ENCODE measurements at places on chromosomes 13 and 19.

- no peak for DNase-seq
These were observed 32.5 kb downstream of the CERS4 start for GRCh38 chr19:8241646-8242045.

- peak; percentile 75 for DNase-seq
These were observed 12.1 kb upstream of the ZSCAN1 start for GRCh38 chr19:58021541-58022282.

DNA sequence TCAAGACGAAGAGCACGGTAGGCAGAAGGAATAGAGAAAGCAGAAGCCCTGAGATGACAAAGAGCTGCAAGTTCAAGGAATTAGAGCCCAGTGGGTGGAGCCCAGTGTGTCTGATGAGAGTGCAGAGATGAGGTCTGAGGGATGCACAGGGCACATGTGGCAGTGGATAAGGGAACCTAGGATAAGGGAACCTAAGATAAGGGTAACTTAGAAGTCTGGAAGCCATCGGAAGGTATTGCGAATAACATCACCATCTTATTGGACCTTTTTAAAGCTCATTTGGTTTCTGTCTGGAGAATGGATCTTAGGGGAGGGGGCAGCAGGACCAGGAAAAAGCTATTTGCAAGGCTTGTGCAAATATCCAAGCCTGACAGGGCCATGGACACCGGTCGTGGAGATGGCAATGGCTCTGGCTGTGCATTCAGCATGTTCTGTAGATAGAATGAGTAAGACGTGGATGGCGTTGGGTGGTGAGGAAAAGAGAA lies 1.3 kb downstream of the FPR3 start:
- DNase-seq = no peak

- DNase-seq = no peak
These were observed 44.9 kb upstream of the DCUN1D2 start for GRCh38 chr13:113535381-113535781.

DNA sequence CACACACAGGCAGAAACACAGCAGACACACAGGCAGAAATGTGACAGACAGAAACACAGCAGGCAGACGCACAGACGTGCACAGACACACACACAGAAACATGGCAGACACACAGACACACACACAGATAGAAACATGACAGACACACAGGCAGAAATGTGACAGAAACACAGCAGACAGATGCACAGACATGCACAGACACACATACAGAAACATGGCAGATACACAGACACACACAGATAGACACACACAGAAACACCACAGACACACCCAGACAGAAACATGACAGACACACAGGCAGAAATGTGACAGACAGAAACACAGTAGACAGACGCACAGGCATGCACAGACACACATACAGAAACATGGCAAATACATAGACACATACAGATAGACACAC lies 1.3 kb downstream of the TBXA2R start:
- DNase-seq = no peak

- DNase-seq = peak; percentile 41
These were observed 21.8 kb downstream of the MRPS12 start for GRCh38 chr19:38952395-38953165.

- no peak for DNase-seq
These were observed 1.2 kb upstream of the NKPD1 start for GRCh38 chr19:45161738-45162607.

DNA sequence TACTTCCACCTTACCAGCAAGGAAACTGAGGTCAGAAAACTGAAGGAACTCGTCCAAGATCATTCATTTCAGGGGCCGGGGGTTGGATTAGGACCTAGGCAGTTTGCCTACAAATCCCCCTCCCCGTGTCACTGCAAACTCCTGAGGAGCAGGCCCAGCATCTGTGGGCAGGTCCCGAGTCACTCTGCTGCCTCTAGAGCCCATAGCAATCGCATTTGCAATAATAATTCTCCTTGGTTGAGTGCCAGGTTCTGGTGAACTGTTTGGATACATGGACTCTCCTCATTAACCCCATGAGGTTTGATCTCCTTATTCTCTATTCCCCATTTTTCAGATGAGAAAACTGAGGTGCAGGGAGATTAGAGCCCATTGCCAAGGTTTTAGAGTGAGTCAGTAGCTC lies 903 bp downstream of the PIN1 start:
- peak; percentile 31 for DNase-seq

DNA sequence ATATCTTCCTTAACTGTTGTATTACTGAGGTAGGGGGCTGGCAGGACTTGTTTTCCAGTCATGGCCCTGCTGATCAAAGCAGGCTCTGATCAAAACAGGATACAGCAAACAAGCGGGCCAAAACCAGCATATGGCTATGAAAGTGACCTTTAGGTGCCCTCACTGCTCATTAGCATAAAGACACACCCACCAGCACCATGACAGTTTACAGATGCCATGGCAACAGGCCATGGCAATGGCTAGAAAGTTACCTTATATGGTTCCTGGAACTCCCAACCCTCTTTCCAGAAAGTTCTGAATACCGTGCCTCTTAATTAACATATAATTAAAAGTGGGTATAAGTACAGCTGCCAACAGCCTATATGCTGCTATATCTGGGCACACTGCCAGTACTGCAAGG lies 551.4 kb upstream of the SGCG start:
- DNase-seq = no peak

- no peak for DNase-seq
These were observed 32.2 kb upstream of the DOCK9 start for GRCh38 chr13:99009987-99010551.

DNA sequence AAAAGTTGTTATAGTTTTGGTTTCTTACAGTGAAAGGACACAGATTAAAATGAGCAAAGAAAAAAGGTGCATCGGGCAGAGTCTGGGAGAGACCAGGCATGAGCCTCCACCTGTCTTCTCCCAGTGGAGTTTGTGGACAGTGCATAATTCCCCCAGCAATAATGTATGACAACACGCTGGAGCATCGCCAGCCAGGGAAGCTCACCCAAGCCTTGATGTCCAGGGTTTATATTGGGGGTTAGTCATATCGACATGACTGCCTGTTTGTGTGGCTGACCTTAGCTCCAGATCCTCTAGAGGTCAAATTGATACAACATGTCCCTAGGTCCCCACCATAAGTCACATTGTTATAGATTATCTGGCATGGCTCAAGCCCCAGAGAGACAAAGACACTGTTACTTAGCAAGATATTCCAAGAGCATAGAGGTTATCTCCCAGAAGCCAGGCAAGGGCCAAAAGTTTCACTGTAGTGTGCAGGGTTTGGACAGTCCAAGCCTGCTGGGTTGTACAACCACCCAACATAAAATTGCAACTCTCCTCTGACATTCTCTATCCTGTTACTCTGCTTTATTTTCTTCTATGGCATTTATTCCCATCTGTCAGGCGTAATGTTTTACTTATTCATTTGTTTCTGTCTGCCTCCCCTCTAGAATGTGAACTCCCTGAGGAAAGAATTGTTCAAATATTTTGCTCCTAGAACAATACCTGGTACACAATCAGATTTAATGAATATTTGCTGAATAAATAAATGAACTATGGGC lies 5.6 kb upstream of the KLK13 start:
- DNase-seq = no peak

DNA sequence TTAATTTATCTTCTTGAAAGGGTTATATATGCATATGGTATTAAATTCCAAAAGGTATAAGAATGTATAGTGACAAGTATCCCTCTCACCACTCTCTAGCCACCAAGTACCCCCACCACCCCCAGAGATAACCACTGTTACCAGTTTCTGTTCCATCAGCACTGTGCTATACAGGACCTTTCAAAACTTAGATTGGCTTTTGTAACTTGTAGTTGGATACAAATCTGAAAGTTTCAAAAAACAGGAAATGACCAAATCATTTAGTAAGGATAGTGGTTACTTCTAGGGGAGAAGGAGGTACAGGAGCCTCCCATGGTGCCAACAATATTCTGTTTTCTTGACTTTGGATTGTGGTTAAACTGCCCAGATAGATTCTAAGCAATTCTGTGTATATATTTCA lies 56.7 kb downstream of the AKAP11 start:
- no peak for DNase-seq

DNA sequence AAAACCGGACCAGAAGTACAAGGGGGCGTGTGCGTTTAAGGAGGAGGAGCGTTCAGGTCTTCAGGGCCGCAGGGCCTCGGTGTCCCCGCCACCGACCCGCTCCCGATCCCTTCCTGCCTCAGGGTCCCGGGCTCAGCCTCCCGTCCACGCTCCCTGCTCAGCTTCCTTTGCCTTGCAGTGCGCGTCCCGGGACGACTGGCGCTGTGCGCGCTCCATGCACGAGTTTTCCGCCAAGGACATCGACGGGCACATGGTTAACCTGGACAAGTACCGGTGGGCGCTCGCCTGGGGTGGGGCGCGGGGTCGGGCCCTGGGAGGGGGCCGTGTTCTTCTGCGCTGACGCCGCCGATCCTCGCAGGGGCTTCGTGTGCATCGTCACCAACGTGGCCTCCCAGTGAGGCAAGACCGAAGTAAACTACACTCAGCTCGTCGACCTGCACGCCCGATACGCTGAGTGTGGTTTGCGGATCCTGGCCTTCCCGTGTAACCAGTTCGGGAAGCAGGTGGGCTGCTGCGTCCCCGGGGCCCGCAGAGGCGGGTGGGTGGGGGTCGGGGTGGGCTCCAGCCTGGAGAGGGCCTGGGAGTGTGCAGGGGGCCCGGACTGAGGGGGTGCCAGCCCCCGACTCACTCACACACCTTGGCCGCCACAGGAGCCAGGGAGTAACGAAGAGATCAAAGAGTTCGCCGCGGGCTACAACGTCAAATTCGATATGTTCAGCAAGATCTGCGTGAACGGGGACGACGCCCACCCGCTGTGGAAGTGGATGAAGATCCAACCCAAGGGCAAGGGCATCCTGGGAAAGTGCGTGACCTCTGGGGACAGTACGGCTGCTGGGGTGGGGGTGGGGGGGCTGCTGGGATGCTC lies 1.4 kb downstream of the GPX4 start:
- DNase-seq = no peak

DNA sequence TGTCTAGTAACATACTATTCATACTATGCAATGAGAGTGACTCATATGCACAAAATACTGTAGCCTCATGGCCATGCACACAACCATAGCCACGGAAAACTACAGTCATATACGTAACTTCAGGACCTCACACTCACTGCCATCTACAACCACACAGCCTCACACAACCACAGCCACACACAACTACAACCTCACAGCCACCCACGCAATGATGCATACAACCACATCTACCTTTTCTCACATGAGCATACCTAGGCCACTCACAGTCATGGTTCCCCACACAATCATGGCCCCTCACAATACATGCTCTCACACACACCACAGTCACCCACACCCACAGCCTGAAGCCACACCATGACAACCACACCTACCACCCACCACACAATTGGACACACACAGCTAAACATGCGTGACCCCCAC lies 8.7 kb upstream of the TNFSF14 start:
- DNase-seq = no peak

DNA sequence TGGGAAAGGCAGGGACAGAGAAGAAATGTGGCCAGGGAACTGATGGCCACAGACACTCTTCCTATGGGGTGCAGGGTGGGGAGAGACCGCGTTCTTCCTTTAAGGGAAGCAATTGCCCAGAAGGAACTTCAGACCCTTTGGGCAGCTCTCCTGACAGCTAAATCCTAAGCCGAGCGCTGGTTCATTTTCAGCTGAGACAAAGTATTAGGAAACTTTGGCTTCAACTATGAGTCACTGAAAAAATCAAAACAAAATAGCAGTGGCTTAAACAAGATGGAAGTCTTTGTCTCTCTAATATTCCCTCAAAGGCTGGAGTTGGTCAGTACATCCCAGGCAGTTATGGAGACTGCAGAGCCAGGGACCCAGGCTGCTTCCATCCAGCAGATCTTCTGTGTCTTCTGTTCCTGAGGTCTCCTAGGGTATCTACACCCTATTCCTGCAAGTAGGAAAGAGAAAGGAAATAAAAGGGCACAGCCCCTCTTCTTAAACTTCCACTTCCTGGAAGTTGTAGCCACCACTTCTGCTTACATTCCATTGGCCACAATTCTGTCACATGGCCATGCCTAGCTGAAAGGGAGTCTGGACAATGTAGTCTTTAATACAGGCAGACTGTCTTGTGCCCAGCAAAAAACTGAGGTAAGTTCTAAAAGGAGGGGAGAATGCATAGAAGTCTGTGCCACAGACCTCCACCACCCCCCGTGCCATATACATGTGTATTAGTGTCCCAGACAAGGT lies 163.5 kb downstream of the KATNAL1 start:
- DNase-seq = no peak

DNA sequence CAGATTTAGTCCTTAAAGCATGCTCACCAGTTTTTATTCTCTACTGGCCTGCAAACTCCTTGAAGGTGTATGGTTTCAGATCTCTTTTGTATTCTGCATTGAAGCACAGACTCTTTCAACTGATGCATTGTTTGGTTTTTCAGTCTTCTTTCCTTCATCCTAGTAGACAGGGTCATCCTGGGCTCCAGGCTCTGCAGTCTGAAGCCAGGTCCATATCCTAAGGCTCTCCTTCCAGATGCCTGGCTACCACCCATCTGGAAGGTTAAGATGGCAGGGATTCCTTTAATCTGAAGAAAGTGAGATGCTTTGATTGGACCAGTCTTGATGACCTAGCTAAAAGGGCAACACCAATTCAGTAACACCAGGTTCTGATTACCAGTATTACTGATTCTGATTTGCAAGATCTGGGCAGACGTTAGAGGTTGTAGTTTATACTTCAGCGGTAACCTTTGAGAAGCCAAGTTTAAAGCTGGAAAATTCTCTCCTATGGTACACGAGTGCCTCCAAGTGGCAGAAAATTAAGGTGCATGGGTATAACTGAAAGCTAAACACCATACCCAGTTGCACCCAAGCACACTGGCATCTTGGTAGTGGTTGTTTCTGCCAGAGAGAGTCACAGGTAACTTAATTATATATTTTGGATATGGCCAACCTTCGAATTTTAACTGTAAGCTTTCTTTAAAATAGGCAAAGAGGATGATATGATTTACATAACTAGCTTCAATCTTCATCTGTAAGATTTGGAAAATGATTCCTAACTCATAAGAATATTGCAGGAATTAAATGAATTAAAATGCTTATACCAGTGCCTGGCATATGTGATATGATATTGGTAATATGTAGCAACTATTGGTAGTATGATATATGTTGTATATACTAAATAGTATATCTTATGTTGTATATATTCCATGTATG lies 1651.9 kb upstream of the MIR17HG start:
- DNase-seq = no peak

GRCh38 chr13:80946008-80946802 lies 605.3 kb upstream of the SPRY2 start:
- DNase-seq = no peak

- DNase-seq = no peak
These were observed 328.6 kb downstream of the SUCLA2 start for GRCh38 chr13:47672245-47673008.

DNA sequence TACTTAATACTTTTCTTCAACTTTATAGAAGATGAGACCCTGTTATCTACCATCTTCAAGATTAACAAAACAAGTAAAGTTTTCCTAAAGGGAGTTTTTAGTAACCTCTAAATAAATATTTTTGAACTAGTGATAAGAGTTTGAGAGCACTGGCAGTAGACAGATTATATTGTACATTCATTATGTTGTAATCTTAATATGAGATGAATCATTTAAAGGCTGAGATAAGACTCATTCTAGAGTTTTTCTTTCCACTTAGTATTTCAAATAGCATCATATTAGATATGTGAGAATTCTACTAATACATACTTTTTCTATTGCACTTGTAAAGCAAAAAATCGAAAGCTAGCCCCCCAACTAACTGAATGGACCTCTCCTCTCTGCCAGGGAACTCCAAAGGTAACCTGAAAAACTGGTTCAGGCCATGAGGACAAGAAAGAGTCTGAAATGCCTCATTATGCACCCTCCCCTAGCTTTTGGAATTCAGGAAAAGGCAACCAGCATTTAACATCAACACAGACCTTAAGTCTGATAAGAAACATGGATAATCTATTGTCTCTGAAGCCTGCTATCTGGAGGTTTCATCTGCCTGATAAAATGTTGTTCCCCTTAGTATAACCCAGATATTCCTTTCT lies 875.4 kb upstream of the SLC10A2 start:
- DNase-seq = no peak
